ENCODE measurements at places on chromosomes 3 and 15. TPM values are rescaled to one million over a fixed set of nuclear protein-coding genes. Genes with fewer than 3 reads are reported as not detected.

The FRMD5 gene
- total RNA-seq, result not detected

- no peak for DNase-seq
Observed at GRCh38 chr3:65641045-65641444, 397.7 kb downstream of the MAGI1 start.

The TTC21A gene
- 32.3 TPM for total RNA-seq

GRCh38 chr15:51494411-51495314 lies 127.9 kb downstream of the DMXL2 start:
- DNase-seq, result no peak

DNA sequence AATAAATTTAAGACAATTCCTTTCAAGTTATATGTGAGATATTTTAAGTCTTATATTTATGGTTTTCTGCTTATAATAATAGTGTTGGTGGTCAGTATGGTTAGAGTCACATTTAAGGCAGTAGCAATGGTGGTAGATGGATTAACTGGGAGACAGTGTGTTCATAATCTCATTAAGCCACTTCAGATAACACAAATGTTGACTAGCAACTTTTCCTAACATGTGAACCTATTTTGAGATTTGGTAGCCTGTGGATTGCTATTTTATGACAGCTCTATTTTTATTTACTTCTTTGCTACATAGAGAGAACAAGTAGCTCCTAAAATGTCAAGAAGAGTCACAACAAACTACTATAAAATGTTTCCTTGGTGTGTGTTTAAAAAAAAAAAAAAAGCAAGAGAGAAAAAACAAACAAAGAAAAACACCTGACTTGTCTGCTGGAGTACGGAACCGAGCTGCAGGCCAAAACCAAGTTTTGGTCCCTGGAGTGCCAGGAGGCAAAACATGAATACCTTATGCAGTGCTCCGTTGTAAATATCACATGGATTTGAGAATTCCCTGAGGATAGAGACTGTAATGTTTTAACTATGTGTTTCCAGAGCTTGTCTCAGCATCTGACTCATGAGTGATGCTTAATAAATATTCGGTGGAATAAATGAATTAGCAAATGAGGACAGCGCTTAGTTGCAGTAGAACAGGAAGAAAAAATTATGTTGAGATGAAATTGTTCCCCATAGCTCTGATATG lies 457.1 kb upstream of the ROBO2 start:
- no peak for DNase-seq

DNA sequence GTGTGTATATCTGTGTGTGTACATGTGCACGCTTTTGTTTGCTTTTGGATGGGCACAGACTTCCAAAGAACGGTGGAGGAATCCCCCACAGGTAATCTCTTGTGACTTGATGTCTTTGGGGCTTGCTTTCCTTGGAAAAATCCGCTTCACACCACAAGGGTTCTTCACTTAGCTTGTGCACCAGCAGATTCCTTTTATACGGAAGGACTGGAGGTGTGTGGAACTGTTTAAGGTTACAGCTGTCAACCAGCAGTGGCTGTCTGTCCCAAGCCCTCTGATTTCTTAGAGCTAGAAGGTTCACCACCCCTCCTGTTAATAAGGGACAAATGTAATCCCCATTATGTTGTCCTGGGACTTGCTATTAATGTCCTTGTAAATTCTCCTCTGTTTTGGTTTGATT lies 193.5 kb downstream of the ITPR1 start:
- no peak for DNase-seq

The CNTN4 gene
- total RNA-seq, result not detected

The C15orf62 gene
- total RNA-seq, result 2.4 TPM

The RBP2 gene
- total RNA-seq, result not detected

- peak; percentile 98 for DNase-seq
Observed at GRCh38 chr3:122415762-122416654, at the start of gene WDR5B. TSS of gene WDR5B (minus strand) at chr3:122416062. CDS start at chr3:122415528, 534 bp downstream.

- no peak for DNase-seq
Observed at GRCh38 chr3:109952924-109953323, 615.6 kb upstream of the DPPA4 start.

GRCh38 chr3:23920151-23920655 lies 3.3 kb downstream of the RPL15 start:
- DNase-seq, result no peak

DNA sequence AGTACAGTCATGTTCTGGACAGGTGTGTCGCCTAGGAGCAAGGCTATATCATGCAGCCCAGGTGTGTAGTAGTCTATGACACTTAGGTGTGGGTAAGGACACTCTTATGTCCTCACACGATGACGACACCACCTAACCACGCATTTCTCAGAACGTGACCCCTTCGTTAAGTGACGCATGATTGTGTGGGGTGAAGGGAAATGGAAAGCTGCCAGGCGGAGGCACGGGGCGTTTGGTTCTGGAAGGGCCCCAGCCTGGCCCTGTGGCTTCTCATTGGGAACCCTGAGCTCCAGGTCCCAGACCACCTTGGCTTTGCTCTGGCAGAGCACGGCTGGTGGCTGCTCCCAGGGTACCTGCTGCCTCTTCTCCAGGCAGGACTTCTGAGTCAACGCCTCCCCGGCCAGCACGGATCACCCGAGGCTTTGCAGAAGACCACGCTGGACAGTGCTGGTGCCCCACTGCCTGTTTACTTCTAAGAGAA lies 39.3 kb downstream of the FBLN2 start:
- DNase-seq, result no peak

The ATG7 gene
- 28.4 TPM for total RNA-seq

DNA sequence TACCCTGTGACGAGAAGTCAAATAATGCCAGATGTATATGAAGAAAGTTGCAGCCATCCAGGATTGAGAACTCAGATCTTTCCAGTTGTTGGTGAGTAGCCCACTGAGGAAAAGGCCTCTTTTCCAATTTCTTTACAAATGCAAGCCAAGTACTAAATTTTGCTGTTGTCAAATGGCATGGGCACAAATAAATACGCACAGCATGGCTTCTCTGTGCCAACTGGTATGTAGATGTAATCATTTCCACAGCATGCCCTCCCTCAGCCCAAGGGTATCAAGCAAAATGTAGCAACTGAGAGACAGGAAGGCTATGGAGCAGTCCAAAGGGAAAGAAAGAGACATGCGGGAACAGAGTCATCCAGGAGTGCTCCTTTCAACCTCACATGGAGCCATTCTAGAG lies 105.4 kb downstream of the FGF12 start:
- DNase-seq, result no peak

DNA sequence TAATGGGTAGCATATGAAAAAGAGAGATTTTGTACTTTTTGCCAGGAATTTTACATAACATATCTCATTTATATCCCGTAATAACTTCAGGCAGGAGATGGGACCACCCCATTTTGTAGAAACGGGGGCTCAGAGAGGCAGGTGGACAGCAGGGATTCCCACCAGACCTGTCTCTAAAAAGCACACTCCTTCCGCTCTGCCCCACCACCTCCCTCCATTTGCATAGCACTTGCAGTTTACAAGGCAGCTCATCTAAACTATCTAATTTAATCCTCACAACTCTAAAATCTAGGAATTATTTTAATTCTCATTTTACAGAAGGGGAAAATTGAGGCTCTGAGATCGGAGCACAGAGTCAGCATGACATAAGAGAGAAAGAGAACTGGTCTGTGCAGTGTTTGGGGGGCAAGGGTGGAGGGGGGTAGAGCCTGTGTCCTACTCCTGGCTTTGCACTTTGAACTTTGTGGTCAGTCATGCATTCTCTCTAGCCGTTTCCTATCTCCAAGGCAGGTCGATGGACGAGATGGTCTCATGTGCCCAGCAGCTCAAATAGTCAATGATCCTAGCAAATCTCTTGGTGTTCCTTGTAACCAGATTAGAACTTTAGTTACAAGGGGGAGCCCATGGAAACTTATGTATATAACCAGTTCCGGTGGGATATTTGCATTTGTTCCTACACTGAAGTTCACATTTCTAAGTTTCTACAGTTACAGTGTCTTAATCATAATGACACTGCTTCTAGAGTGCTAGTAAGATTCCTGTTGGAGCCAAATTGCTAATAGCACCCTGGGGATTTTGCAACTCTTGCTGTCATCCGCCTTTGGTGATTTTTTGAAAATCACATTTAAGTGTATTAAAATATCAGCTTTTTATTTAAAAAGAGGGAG lies 18.6 kb downstream of the CRYGS start:
- peak; percentile 48 for DNase-seq

The GOLGA8K gene
- not detected for total RNA-seq

- no peak for DNase-seq
Observed at GRCh38 chr3:70620367-70620766, 307.9 kb upstream of the MDFIC2 start.

The TMA7 gene
- total RNA-seq, result 250 TPM

DNA sequence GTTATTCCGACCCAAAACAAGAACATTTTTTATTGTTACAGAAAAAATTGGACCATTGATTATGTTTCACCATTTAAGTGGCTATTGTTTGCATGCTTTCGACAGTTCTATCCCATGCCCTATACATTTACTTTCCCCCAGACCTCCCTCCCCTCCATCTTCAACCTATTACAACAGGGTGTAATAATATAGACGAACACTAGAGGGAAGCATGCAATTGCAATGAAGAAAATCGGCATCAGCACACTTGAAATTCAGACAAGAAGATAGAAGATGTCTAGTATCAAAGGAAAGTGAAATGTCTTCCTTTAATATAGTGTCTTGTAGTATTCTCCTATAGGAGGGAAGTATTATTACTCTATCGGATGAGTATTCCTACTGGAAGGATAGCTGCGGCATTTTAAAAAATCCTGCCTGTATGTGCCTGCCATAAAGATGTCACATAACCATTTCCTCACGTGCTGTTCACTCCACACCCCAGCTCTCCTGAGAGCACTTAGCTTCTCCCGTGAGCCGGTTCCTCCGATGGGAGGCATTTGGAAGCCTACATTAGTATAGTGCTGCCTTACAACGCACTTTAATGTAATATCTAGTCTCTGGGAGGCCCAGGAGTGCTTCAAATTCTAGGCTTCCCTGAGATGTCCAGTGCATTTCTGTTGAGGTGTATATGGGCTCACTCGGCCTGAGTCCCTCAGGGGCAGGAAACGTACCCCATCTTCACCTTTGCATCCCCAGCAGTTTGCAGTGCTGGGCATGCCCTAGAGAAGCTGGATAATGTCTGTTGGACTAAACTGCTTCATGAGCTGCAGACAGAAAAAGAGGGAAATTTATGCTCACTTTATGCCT lies 17.8 kb upstream of the ERICH6 start:
- peak; percentile 76 for DNase-seq

GRCh38 chr3:31469385-31469784 lies 63.3 kb upstream of the STT3B start:
- no peak for DNase-seq

The TNFAIP8L3 gene
- not detected for total RNA-seq

GRCh38 chr15:89501646-89502045 lies 5.3 kb upstream of the RHCG start:
- DNase-seq, result no peak

- DNase-seq, result peak; percentile 81
Observed at GRCh38 chr3:101849714-101850245, 466 bp downstream of the NFKBIZ start.

The SLC51A gene
- total RNA-seq, result not detected

The CRELD1 gene
- total RNA-seq, result 20.9 TPM

The CYP8B1 gene
- not detected for total RNA-seq

The RTP1 gene
- total RNA-seq, result not detected

The AGTR1 gene
- total RNA-seq, result not detected

The BFSP2 gene
- 19.2 TPM for total RNA-seq

GRCh38 chr3:187017511-187018230 lies 87.3 kb downstream of the ST6GAL1 start:
- no peak for DNase-seq

DNA sequence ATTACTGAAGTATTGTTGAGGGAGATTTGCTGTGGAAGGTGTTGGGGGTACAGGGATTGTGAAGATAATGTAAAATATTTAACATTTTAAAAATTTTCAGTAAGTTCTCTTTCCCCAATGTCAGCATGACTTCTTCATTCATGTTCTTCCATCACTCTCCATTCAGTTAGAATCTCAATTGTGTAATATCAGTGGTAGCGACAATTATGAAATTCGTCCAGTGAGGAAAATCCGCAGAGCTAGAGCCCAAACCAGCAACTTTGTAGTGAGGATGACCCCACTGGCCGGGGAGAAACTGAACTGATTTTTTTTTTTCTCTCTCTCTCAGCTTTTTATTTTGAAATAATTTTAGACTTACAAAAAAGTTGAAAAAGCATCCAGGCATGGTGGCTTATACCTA lies 171.7 kb downstream of the PGPEP1L start:
- DNase-seq, result no peak

DNA sequence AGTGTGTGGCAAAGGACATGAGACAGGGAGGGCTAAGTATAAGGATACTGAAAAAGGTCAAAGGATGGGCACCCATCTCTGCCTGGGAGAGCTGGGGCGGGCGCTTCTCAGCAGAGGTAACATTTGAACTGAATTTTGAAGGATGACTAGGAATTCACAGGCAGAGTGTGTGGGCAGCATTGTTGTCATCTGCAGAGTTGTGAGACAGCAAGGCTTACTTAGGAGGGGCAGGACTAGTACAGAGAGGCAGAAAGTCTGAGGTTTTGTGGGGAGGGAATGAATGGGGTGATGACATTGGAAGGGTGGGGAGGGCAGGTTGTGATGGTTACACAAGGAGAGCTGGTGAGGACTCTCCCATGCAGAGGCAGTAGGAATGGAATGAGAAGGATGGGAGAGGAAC lies 84.1 kb upstream of the PRR23C start:
- DNase-seq, result no peak

GRCh38 chr3:26622621-26623418 lies at the start of gene LRRC3B:
TSS of gene LRRC3B (plus strand) at chr3:26622772. CDS start at chr3:26709673, 86,901 bp downstream.
- no peak for DNase-seq

DNA sequence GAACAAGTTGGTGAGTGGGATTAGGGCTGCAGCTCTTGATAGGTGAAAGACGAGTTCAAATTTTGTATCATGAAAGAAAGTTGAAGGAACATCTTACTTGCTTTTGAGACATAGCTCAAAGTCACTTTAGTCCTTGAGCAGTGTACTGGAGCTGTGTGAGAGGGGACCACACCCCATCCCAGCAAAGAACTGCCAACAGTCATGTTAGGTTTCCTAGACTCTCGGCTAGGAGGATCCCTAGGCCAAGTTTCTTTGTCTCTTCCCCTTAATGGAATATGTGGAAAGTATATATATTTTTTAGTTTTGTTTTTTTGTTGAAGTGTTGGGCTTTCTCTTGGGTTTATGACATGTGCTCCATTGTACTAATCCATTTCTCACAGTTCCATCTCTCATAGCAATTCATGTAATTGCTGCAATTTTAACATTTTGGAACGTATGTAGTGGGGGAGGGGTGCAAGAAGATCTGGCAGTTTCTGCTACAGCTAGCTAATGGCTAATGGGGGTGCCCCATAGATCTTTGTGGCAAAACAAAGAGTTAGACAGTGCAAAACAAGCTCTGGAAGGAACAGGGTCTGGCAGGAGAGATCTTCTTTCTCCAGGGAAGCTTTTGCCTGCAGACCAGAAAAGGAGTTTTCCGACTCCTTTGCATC lies 25.1 kb downstream of the TLNRD1 start:
- no peak for DNase-seq

The LYZL4 gene
- not detected for total RNA-seq

- DNase-seq, result no peak
Observed at GRCh38 chr3:6039971-6040370, 820.9 kb upstream of the GRM7 start.

DNA sequence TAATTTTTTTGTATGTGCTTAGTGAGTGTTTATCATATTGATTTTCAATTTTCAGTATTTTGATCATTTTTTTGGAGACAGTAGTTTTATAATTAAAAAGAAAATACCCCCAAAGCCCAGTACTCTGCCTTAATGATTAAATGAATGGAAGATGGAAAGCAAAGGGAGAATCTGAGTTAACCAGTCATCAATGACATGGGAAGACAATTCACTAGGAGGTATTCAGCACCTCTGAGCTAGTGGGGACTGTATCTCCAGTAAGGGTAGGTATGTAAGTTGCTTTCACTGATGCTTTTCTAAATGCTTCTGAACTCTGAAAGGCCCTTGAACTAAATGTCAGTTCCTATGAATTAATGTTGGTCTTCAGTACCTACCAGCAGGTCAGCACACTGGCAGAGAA lies 590.4 kb upstream of the DPPA4 start:
- DNase-seq, result no peak

The C3orf18 gene
- total RNA-seq, result 9.5 TPM
